ENCODE measurements at places on chromosomes 7 and 10. TPM values are rescaled to one million over a fixed set of nuclear protein-coding genes. Genes with fewer than 3 reads are reported as not detected.

The ARHGEF35 gene
- total RNA-seq: 1.3 TPM

The C10orf67 gene
- total RNA-seq: 0.05 TPM

The VCL gene
- 12.0 TPM for total RNA-seq

The FAM24B gene
- total RNA-seq: 3.8 TPM

The SP4 gene
- total RNA-seq: 21.2 TPM

The ITPRID1 gene
- total RNA-seq: 0.05 TPM

The CDC14C gene
- total RNA-seq: not detected

The CCDC6 gene
- 9.3 TPM for total RNA-seq

The LAMB1 gene
- 33.4 TPM for total RNA-seq

The ASB4 gene
- 0.38 TPM for total RNA-seq

The FAM237B gene
- not detected for total RNA-seq

The CYP26C1 gene
- 0.28 TPM for total RNA-seq

The PROSER2 gene
- total RNA-seq: 2.8 TPM

The TRIM4 gene
- 21.6 TPM for total RNA-seq

The GNGT1 gene
- total RNA-seq: 0.76 TPM

The PHYH gene
- total RNA-seq: 7.7 TPM

The SPDYE6 gene
- not detected for total RNA-seq

The PLAU gene
- total RNA-seq: 3.8 TPM

The GIMAP2 gene
- 70.4 TPM for total RNA-seq

The GSTO2 gene
- total RNA-seq: 5.6 TPM

The ACSM6 gene
- total RNA-seq: 5.1 TPM

The MCMBP gene
- total RNA-seq: 53.2 TPM

The PAX2 gene
- total RNA-seq: 0.09 TPM

The PNLIPRP1 gene
- not detected for total RNA-seq

The LRIT1 gene
- not detected for total RNA-seq

The RBAK gene
- 8.0 TPM for total RNA-seq

The ZNF425 gene
- total RNA-seq: 2.2 TPM

The SLC39A12 gene
- total RNA-seq: 0.05 TPM

The COX19 gene
- 6.9 TPM for total RNA-seq

The GIMAP1 gene
- total RNA-seq: 9.8 TPM

The SOSTDC1 gene
- 2.0 TPM for total RNA-seq

The GRID2IP gene
- 0.28 TPM for total RNA-seq

The HOXA5 gene
- total RNA-seq: 0.24 TPM

The TOMM7 gene
- 291 TPM for total RNA-seq

The ODAD2 gene
- total RNA-seq: 0.76 TPM

The LRRN3 gene
- 23.8 TPM for total RNA-seq

The TDRD1 gene
- 0.52 TPM for total RNA-seq

The AVPI1 gene
- 1.4 TPM for total RNA-seq

The NPY gene
- 0.71 TPM for total RNA-seq

The HABP2 gene
- total RNA-seq: 0.19 TPM

The MET gene
- 1.4 TPM for total RNA-seq

The GPR15LG gene
- total RNA-seq: 0.38 TPM

The FAM221A gene
- total RNA-seq: 4.9 TPM

The SLC26A4 gene
- 0.14 TPM for total RNA-seq

The TAS2R3 gene
- 0.52 TPM for total RNA-seq

The KIF11 gene
- total RNA-seq: 39.9 TPM

The PANK1 gene
- 6.5 TPM for total RNA-seq

The EVX1 gene
- not detected for total RNA-seq

The SP8 gene
- not detected for total RNA-seq

The SPDYE9 gene
- not detected for total RNA-seq

The THSD7A gene
- 1.5 TPM for total RNA-seq

The ASB10 gene
- not detected for total RNA-seq

The SPRN gene
- total RNA-seq: 0.05 TPM

All from thymus (tissue), 14 donors.